DMS53 (cell line): ENCODE measurements at places on chromosomes 1 and 21.

- no peak for DNase-seq
Observed at GRCh38 chr21:14454016-14455009, 71.4 kb upstream of the HSPA13 start.

DNA sequence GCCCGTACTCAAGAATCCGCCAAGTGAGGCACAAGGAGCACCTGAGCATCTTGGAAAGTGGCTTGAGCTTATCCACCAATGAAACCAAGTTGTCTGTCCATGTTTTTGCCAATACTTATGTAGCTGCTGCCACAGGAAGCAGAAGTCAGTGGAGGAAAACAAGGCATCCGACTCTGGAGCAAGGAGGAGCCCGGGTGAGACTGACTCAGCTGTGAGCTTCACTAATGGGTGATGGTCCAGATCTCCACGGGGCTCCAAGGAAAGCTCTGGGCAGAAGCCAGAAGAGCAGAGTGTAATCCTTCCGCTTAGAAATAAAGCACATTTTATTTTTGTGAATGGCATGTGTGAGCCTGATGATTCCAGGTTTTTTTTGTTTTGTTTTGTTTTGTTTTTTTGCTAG is 12.3 kb upstream of the SSR2 start:
- no peak for DNase-seq

DNA sequence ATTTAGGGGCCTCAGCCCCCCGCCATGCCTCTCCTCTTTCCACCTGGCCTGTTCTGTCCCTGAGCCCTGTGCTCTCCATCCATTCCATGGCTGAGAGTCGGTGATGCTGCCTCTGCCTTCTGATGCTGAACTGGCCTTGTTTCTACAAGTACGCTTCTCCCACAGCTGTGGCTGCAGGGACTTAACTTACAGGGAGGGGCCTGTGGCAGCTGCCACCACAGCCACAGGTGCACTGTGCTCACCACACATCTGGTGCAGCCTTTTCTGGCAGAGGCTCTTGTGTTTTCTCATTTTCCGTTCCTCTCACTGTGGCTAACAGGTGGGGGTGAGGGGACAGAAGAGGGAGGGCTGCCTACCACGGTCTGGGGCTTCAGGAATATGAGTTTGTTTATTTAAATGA is 4.2 kb downstream of the FMO1 start:
- DNase-seq: peak; percentile 73

DNA sequence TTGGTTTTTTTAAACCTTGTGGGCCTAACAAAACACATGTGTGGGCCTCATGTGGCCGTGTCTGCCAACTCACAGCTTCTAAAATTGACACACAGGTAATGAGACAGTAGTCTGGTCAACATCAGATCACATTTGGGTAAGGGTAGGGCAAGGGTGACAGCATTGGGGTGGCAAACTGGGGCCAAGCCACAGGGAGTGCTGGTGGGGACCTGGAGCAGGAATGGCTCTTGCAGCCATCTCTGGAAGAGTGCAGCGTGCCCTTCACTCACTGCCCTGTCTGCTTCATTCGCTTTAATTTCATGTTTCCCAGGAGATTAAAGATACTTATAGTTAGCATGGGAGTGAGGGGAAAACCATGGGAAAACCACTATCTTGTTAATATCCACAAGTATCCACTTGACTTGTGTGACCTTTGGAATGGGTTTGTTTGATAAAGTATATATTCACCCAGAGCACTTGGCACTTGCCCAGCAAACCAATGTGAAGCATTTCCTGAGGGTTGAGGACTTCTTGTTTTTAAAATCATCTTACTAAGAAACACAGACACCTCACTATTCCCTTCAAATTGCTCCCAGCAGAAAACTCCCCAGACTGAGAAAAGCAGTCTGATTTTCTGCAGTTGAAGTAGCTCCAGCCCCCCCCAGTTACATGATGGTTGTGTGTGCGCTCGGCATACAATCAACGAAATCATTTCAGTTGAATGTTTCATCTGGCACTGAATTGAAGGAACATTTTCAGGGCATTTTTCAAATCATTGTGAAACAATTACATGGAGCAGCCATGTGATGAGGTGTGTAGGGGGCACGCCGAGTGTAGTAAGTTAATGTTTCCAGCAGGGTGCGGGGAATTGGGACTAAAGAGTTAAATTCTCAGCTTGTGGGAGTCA is 175.7 kb downstream of the VPS13D start:
- peak; percentile 57 for DNase-seq

- peak; percentile 60 for DNase-seq
Observed at GRCh38 chr1:231931846-231932454, 305.4 kb downstream of the DISC1 start.
